ENCODE measurements at places on chromosomes 11 and 22.

GRCh38 chr11:95379479-95379878 lies 148.5 kb upstream of the SESN3 start:
- no peak for DNase-seq

- DNase-seq, result no peak
Observed at GRCh38 chr11:128889657-128890213, 1.4 kb upstream of the KCNJ5 start.

DNA sequence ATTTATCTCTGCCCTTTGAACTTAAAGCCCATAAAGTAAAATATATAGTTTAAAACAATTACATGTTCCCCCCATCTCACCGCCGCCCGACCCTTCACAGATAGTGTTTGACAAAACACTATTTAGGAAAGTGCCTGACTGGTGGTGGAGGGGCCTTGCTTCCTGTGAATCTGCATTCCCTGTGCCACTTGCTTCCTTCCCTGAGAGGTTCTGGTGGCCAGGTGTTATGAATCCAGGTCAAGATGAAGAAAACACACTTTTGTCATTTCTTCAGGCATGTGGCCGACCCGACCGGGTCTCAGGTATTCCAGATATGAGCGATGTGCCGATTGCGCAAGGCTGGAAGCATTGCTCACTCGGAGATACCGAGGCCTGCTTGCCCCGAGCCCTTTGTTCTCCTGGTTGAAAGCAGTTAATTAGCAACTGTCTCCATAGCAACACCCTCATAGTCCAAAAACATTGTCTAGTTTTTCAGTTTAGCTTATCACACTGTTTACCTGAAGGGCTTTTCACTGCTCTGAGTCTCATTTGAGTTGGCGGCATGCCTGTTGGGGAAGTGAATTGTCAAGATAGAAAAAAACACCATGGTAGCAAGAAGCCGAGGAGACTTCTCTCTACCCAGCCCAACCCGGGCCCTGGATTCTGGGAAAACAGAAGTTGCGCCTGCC lies 128.3 kb downstream of the TEAD1 start:
- DNase-seq, result no peak

DNA sequence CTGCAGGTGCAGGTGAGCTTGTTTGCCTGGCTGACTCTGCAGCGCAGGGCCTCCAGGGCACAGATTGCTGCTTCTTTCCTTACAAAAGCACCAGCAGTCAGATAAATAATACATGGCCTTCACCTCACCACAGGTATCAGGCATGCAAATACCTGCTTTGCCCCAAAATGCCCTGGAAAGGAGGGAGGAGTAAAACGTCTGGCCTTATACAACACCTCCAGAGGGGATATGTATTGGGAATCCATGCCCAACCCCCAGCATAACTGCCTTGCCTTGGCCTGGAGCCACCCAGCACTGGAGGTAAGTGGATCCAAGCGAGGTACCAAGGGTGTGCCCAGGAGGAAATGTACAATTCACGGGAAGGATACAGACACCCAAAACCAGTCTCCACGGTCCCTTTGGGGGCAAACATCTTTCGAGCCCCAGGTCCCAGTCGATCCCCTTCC lies 860 bp downstream of the TMEM184B start:
- DNase-seq, result peak; percentile 48

- no peak for DNase-seq
Observed at GRCh38 chr11:18236664-18237356, at the start of gene SAA4. Gene SAA4, minus strand, starts transcription at chr11:18236802. Its CDS starts 876 bp downstream, at chr11:18235926.

- no peak for DNase-seq
Observed at GRCh38 chr11:2961080-2961479, 31.0 kb downstream of the NAP1L4 start.

GRCh38 chr11:46387919-46388618 lies 3.5 kb downstream of the CHRM4 start:
- no peak for DNase-seq

DNA sequence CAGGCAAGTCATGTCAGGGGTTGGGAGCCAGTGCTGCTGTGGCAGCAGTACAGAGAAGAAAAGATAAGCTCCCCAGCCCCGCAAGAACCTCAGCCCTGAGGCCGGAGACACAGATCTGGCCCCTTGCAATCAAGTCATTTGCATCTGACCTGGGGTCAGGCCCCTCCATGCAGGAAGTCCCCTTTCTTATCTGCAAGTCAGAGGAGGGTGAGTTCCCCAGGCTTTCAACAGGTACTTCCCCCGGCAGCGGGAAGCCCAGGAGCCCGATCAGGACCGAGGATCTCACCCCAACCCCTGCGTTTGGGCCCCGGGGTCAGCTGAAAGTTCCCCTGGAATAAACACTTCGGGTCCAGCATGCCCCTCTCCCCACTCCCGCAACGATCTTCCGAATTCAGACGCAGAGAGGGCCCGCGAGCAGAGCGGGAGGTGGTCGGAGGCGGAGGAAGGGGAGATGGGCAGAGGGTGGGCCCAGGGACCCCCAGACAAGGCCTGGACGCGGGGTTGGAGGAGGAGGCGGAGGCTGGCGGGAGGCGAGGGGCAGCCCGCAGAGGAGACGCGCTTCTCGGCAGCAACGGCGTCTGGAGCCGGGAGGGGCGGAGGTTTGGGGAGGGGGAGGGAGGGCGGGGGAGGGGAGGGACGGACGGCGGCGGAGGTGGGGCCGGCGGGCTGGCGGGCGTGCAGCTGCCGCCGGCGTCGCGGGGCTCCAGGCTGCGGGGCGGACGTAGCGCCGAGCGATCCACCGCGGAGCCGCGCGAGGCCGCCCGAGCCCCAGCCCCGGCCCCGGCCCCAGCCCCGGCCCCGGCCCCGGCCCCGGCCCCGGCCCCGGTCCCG lies at the start of gene TSPAN18:
Gene TSPAN18, plus strand, starts transcription at position 680 of the 831 bp plus-strand sequence. CDS start 179,455 bp downstream, outside the sequence.
- peak; percentile 72 for DNase-seq

DNA sequence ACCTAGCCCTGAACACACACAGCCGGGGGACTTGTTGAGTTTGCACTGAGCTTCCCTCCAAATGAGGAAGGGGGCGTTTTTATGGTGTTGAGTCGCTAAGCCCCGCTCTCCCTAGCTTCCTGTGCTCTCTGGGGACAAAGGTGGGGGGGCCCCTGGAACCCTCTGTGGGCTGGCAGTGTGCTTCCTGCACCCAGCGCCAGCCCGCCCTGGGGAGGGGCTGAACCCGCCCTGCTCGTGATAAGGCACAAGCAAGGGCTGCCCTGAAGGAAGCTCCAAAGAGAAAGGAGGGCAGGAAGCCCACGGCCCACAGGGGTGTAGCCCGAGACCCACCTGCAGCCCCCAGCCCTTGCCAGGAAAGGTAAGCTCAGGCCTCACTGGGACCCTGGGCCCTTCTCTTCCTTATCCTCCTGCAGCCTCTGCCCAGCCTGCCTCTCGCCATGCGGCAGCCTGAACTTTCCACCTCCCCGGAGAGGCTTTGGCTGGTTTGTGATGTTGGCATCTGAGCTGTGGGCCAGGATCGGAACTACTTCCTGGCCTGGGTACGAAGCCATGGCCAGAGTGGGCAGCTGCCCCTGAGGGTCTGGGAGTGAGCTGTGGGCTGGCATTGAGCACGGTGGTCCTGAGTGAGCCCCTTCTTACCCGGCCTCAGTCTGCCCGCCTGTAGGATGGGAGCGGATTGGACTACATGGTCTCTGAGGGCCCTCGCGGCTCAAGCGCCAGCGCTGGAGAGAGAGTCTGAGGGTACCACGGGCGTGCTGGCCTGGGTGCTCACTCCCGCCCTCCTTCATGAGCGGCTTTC lies at the start of gene FERMT3:
Gene FERMT3, plus strand, starts transcription at position 265 of the 799 bp plus-strand sequence. CDS start 644 bp downstream, outside the sequence.
- DNase-seq, result peak; percentile 73

DNA sequence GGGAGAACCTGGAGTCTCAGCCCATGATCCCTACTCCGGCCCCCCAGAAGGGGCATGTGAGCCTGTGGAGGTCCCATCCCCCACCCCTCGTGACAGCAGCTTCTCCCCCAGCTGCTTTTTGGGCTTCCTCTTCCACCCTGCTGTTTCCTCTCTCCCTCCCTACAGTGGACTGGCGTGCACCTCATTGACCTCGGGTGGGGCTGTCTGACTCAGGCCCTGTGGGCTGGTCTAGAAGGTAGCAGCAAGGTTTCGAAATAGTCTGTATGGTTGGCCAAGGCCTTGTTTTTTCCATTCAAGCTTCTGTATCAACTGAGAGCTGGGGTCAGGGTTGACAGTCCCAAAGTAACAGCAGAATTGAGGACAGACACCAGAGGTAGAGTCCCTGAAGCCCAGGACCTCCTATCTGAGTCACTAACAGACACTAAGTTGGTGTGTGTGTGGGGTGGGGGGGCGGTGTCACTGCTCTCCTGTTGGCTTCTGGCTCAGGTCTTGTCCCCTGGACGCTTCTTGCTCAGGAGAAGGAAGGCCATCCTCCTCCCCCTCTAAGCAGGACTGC lies 7.7 kb downstream of the SLC37A2 start:
- peak; percentile 74 for DNase-seq

DNA sequence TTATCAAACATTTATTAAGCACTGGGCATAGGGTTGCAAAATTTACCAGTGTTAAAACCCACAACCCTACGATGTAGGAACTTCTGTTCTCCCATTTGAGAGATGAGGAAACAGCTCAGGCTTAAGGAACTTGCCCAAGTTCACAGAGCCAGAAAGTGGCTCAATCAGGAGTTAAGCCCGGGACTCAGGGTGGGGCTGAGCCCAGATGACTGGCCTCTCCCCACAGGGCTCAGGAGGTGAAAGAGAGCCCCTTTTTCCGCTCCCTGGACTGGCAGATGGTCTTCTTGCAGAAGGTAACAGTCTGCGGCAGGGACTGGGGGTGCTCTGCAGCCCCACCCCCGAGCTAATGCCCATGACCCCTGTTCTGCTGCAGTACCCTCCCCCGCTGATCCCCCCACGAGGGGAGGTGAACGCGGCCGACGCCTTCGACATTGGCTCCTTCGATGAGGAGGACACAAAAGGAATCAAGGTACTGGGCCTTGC lies 5.6 kb upstream of the ANKRD13D start:
- DNase-seq, result no peak

DNA sequence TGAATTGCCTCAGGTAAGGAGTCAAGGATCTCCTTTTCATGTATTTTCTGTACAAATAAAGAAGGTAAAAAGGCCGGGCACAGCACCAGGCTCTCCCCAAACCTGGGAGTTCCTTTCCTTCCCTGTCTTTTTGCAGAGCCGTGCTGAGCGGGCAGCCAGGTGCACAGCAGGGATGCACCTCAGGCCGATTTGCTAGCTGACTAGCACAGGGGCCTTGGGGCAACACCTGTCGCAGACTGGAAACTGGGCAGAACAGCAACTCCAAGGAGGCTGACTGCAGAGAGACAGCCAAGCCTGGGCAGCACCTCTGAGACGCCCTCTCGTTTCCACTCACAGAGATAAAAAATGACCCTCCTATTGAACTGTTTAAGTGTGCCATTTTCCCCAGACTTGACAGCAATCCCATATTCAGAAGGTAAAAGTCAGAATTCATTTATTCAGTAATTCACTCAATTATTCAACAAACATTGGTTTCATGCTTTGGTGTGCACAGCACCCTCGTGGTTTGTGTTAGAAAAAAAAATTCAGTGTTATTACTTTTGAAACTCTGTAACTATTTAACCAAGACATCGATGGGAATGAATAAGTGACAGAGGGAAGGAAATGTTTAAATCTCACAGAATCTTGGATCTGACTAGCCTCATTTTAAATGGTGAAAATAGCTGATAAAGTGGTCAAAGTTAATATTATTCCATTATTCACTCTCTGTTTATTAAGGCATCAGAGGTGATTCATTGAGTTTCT lies 120.9 kb downstream of the GALNT18 start:
- no peak for DNase-seq

- no peak for DNase-seq
Observed at GRCh38 chr11:87292598-87292997, 254.9 kb downstream of the TMEM135 start.

DNA sequence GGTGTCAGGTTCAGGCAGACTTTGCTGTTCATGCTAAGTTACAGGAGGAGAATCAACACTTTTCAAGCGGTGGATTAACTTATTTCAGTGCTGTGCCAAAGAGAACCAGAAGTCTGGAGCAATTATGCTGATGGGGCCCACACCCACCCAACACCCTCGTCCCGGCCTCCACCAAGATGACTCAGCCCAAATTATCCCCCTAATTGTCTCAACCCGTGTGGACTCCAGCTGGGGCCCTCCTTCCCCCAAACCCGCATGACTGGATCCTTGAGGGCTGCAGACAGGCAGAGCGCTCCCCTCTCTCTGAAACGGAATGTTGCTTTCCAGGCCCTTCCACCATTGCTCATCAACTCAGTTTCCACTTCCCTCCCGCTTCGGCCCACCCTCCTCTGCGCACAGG lies 34.6 kb upstream of the MN1 start:
- no peak for DNase-seq

- DNase-seq, result no peak
Observed at GRCh38 chr11:100709233-100709957, 22.3 kb downstream of the ARHGAP42 start.

GRCh38 chr11:29984544-29984943 lies 32.3 kb downstream of the KCNA4 start:
- no peak for DNase-seq

All from B cell (primary cell).